ENCODE measurements at places on chromosomes 6 and 20.

GRCh38 chr6:117346142-117346930 is 79.4 kb downstream of the ROS1 start:
- DNase-seq: no peak

DNA sequence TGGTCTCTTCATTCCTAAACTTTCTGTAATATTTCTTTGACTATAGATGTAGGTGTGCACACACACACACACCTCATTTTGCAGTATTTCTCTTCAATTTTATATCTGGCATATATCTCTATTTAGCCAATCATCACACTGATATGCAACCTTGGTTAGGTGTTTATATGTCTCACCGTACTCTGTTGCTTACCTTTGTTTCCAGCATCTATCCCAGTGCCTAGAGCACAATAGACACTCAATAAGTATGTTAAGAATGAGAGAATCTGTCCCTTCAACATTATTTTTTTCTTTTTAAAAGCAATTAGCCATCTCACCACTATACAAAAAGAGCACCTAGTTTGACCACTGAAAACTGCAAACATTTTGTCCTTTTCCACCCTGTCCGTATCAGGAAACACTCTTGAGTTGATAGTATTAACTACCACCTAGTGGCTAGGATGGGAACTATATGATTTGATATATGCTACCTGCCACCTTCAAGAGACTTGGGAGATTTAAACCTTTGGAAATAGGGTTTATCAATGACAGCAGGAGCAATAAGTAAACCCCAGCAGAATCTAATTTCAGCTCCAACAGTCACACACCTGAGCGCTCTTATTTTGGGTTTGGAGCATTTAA is 48.7 kb upstream of the RSPO3 start:
- DNase-seq: no peak

DNA sequence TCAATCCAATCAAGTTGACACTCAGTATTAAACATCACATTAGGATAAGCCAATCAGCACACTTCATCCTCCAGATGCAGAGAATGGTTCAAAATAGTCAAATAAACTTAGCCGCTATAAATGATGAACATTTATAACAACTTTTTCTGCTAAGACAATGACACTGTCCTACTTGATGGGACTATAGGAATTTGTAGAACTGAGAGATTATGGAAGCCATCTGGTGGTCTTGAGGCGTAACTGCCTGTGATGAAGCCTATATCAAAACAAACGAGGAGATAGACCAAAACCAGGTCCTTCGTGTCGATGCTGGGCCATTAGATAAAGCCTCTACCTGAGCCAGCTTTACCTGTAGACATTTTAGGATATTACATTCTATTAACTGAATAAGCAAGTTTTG is 631.1 kb downstream of the COL12A1 start:
- no peak for DNase-seq

- DNase-seq: no peak
Measured at GRCh38 chr6:35787266-35788218, 6.7 kb downstream of the CLPSL1 start.

- DNase-seq: no peak
Measured at GRCh38 chr6:159427771-159428170, 258.6 kb downstream of the FNDC1 start.

DNA sequence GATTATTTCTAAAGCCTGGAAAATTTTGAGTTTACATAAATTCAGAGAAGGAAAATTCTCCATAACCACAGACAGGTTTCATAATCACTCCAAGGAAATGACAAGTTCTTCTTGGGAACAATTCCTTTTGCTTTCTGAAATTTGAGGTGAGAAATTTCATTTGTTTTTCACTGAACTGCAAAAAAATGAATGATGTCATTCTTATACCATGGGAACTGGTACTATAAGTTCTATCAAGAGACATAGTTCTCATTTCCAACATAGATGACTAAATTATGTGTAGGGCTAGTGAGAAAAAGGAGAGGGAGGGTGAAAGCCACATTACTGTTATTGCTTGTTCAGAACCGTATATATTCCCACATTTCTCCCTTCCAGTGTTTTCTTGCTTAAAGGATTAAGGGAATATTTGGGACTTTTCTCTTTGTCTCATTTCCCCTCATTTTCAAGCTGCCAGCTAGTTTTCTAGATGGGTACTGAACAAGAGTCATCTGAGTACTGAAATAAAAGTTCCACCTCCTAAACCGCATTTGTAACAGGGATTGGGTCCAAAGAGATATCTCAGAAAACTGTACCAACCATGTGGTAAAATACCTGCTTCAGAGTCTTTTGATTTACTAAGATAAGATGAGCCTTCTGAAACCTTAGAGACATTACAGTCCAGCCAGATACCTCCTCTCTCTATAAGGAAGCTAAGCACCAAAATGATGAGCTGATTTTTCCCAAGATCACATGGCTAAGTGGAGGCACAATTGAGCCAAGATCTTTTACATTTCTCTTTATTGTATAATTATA is 144.3 kb upstream of the PRDM1 start:
- no peak for DNase-seq

DNA sequence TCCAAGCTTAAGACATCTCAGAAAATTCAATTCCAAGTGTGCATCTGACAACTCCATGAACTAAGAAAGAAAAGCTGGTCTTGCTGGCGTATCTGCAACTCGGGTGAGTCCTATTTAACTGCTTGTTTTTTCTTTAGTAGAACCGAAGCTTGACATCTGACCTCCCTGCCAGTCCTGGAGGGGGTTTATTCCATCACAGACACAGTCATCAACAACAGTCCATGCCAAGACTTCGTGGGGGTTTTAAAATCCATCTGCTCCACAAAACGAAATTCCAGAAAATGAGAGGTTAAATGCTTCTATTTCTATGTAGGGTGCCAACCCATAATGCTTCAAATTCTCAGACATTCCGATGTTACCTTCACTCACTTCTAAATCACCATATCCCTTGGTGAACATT is 133.9 kb downstream of the IPCEF1 start:
- no peak for DNase-seq

GRCh38 chr20:4158466-4159050 is 143.2 kb upstream of the RNF24 start:
- DNase-seq: no peak

DNA sequence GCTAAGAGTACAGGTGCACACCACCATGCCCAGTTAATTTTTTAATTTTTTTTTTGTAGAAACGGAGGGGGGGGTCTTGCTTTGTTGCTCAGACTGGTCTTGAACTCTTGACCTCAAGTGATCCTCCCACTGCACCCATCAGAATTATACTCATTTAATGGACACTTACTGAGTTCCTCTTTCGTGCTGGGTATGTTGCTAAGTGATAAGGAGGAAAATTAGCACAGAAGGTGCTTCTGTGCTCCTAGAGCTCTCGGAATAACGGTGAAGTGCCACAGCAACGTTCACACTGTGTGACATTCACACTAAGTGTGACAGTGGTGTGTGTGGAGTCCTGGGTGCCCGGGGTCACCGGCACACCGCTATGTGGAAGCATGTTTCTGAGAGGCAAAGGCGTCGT is 32.1 kb upstream of the BMP6 start:
- no peak for DNase-seq

- DNase-seq: no peak
Measured at GRCh38 chr6:31752739-31753319, 9.6 kb upstream of the SAPCD1 start.

DNA sequence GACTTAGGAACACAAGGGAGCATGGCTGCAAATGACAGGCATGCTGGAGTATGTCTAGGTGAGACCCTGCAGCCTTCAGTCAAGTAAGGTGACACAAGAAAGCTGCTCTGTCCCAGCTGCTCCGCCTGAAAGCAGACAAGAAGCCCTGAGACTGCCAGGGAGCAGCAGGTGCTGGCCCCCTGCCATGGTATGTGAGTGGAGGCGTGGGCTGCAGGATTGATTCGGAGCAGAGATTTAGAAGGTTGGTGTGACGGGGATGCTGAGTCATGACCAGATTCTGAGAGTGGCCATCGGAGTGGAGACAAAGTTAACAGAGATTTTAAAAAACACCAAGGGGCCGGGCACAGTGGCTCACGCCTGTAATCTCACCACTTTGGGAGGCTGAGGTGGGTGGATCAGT is 17.8 kb downstream of the LRP11 start:
- DNase-seq: no peak

- DNase-seq: no peak
Measured at GRCh38 chr20:48562586-48563116, 265.1 kb downstream of the PREX1 start.

DNA sequence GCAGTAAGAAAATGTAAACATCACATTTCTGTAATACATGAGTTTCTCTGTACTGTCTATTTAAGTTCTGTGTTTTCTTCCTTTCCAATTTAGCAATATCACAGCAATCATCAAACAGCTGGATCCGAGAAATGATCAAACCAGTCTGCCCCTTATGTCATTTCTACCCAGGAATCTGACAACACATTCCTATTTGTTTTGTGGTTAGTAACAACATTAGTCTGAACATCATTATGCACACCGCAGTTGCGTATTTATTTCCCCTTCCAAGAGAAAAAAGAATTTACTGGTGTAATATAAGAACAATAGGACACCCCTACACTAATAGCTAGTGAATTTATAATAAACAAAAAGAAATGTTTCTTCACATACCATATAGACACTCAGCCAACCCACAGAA is 179.5 kb downstream of the BTBD9 start:
- no peak for DNase-seq

DNA sequence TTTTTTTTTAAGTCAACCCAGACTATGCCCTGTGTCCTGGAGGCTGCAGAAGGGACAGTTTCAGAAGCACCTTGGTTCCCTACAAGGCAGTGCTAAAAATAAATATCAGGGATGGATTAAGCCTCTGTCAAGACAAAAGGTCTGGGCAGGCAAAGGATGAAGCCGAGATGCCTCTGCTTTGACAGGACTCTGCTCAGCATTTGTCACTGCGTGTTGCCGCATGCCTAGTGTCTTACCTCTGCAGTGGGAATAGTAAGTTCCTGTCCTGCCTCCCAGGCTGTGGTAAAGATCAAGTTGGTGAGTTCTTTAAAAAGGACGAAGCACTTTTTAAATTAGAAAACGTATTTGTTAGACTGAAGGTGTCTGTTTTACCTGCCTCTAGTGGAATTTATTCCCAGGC is 15.1 kb downstream of the AAR2 start:
- DNase-seq: no peak

DNA sequence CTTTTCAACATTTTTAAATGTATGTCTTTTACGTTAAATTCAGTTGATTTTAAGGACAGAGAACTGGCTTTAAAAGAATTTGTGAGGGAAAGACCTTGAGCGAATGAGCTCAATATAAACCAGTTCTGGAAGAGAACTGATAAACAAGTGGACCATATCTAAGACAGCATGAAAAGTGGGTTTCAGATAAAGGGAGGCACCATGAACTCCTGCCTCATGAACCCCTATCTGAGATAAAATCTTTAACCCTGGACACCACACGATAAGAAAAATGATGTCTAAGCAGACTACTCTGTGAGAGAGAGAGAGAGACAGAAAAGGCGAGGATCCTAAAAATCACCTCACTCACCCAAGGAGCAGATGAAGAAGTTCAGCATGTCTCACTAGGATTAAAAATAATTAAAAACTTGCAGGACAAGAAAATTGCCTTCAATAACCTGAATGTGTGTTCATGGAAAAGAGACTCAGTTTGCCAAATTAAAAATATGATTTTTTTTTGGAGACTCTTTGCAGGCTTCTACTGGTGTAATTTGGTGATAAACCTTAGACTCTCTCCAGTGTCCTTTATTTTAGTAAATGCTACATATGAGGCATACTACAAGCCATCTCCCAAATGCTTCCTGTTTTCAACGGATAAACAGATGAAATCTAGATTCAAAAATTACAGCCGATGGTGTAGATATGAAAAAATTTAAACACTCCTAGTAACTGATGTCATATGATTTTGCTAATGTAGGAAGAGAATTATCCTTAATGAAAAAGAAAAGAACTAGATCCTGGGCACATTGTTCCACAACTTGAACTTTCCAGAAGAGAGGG is 299.5 kb downstream of the ADGB start:
- DNase-seq: no peak

GRCh38 chr6:83770910-83771309 is 62.0 kb upstream of the SNAP91 start:
- no peak for DNase-seq

DNA sequence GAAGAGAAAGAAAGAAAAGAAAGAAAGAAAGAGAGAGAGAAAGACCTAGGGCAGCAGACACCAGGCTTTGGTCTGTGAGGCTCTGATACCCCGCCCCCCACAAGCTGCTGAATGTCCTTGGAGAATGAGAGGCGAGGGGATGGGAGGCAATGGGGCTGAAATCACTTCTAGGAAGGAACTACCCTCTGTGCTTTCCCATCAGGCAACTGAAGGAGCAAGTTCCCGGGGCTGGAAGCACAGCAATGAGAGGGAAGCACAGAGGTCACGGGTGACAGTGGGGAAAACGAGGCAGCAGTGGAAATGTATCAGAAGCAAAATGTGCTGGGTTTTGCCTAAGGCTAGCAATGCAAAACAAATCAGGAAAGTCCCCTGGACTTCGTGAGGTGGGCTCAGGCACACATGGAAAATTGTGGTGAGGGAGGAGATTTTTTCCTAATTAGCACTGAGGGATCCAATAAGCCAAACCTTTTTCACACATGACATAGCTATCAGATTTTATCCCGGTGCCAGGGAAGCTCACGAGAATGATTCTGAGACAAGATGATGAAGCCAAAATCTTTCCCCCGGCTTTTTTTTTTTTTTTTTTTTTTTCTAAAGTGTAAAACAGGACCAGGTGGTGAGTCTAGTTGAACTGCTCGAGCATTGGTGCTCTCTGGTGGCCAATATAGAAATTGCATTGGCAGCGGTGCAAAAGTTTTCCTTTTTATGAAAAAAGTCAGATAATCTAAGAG is 16.8 kb upstream of the ARFGEF2 start:
- DNase-seq: no peak

DNA sequence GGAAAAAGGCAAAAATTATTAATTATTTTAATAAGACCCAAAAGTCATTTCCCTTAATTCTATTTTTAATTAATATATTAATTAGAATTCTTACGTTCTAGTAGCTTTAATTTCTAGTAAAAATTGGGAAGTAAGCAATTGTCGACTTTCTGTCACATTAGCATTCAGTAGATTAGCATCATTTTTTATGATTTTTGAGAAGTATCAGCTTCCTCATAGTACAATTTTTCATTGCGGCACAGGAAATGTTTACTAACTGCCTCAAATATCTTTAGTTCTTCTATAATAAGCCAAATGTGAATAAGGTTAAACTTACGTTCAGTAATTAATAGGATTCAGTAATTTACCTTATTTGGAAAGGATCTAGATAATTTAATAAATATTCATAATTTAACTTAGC is 687.4 kb downstream of the EPM2A start:
- DNase-seq: no peak

- DNase-seq: no peak
Measured at GRCh38 chr6:147922799-147923198, 414.3 kb downstream of the SAMD5 start.
